ENCODE measurements at places on chromosomes 2 and 18. TPM values are rescaled to one million over a fixed set of nuclear protein-coding genes. Genes with fewer than 3 reads are reported as not detected.

The MALT1 gene
- 57.1 TPM for total RNA-seq

The TNFAIP6 gene
- total RNA-seq = not detected

The EFEMP1 gene
- total RNA-seq = not detected

The ILKAP gene
- total RNA-seq = 62.7 TPM

The RFX8 gene
- total RNA-seq = 2.8 TPM

The AGXT gene
- not detected for total RNA-seq

The CYS1 gene
- total RNA-seq = 0.50 TPM

The CNTNAP5 gene
- total RNA-seq = not detected

The PLB1 gene
- total RNA-seq = 1.0 TPM

The CCDC178 gene
- total RNA-seq = not detected

The GPR75 gene
- total RNA-seq = 3.0 TPM

The EPC2 gene
- 26.1 TPM for total RNA-seq

The FAM237A gene
- total RNA-seq = not detected

The GKN1 gene
- not detected for total RNA-seq

The SCYGR6 gene
- total RNA-seq = not detected

The SERPINB5 gene
- not detected for total RNA-seq

The IL18RAP gene
- 25.2 TPM for total RNA-seq

The FRZB gene
- total RNA-seq = not detected

The VWA3B gene
- not detected for total RNA-seq

The MBOAT2 gene
- 6.3 TPM for total RNA-seq

The FBXO48 gene
- 2.6 TPM for total RNA-seq

The CFC1 gene
- total RNA-seq = not detected

The FLACC1 gene
- total RNA-seq = 3.0 TPM

The SPATA3 gene
- not detected for total RNA-seq

The TPRKB gene
- 50.0 TPM for total RNA-seq

The TUBB8B gene
- not detected for total RNA-seq

The DCDC2C gene
- total RNA-seq = not detected

The MTERF4 gene
- 26.3 TPM for total RNA-seq

The C1QL2 gene
- total RNA-seq = not detected

The ADD2 gene
- 12.8 TPM for total RNA-seq

The KCNK3 gene
- not detected for total RNA-seq

The REG1B gene
- not detected for total RNA-seq

The GRHL1 gene
- 0.57 TPM for total RNA-seq

The TCF23 gene
- not detected for total RNA-seq

The POTEJ gene
- total RNA-seq = not detected

The NR4A2 gene
- total RNA-seq = 2.0 TPM

The CTIF gene
- 2.1 TPM for total RNA-seq

The PDE1A gene
- not detected for total RNA-seq

The CKAP2L gene
- total RNA-seq = 63.4 TPM

All from activated CD8-positive, alpha-beta T cell treated with anti-CD3 and anti-CD28 coated beads, Interleukin-2, amount 10 ng/mL, durations not matched to agents 7 days and 5 days (primary cell).